ENCODE measurements at places on chromosomes 3 and 15.

DNA sequence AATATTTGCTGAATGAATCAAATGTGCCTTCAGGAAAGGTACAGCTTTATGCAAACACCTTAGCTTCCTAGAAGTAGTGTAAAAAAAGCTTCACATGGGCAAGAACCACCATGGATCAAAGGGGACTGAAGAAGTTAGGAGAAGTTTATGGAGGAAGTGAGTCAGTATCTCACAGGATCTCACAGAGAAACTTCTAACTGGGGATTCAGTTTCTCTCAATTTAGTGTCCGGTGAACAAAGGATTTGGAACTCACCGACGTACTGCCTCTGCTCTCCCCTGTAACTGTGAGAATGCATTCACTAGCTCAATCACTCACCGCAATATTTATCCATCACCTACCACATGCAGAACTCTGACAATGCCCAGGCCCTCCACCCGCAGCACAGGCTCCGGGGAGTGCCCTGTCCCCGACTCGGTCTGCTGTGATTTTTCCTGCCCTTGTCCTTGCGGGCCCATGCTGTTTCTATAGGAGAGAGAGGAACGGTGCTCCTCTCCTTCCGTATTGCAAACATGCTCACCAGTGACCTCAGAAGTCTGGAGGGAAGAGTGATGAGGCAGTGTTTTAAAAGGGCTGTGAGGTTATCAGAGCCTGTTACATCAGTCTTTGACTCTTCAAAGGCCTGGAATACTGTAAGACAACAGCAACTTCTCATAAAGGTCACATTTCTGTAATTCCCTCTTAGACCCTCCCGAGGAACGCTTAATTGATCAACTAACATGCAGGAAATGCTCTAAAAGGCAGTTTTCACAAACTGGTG is 222.5 kb upstream of the ICE2 start:
- no peak for DNase-seq

DNA sequence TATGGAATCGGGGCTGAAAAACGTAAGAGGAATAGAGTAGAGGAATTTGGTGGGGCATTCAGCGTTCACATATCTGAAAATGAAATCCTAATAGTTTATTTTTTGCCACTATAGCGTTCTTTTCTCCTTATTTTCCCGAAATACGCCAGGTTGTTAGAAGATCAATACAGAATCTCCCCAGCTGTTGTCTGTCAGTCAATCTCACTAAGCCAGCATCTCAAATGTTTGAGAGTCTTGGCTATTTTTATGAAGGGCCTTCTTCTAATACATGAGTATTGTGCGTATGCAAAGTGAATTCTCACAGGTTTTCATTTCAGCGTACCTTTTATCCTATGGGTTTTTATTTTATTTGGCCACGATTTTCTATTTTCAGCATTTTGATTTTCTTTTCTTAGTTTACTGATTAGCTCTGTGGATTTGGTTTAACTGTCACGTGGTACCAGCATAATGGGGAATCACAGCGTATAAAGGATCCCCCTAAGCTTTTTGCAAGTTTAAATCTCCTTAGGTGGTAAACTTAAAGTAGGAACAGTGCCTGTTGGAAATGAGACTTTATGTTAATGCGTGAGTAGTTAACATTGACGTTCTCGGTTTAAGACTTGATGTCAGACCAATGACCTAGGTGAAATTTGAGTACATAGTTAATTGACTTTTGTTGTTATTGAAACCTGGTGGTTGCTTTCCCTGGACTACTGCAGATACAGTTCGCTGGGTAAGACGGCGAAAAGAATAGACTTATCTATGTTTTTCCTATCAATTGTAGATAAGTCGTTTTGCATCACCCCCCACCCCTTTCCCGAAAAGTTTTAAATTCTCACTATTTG is 1.3 kb downstream of the FXR1 start:
- no peak for DNase-seq

- DNase-seq = no peak
Observed at GRCh38 chr3:126119976-126120375, 36.1 kb upstream of the SLC41A3 start.

GRCh38 chr3:134879990-134880389 is 84.9 kb downstream of the EPHB1 start:
- DNase-seq = no peak

- no peak for DNase-seq
Observed at GRCh38 chr3:13748276-13748879, 131.5 kb downstream of the WNT7A start.

- no peak for DNase-seq
Observed at GRCh38 chr3:72810659-72811434, 37.4 kb downstream of the SHQ1 start.

DNA sequence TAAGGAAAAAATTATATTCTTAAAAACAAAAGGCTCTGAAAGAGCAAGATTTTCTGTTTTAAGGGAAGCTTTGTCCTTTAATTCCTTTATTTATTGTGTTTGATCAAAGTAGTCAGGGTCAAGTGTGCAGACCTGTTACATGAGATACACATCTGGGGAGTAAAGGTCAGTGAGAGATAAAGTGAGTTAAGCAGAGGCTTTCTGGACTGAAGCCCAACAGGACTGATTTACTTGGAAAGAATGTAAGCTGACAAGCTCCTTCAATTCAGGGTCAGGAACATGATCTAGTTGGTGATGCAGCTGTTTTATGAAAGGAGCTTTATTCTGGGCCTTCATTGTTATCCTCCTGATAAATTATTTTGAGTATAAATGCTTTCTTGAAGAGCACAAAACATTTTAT is 20.7 kb upstream of the OTOL1 start:
- no peak for DNase-seq

Measured in stimulated activated CD8-positive, alpha-beta memory T cell treated with anti-CD3 and anti-CD28 coated beads, Interleukin-4, amount 100 ng/mL, for 1 hour (primary cell).